ENCODE measurements at places on chromosomes 5 and 9.

DNA sequence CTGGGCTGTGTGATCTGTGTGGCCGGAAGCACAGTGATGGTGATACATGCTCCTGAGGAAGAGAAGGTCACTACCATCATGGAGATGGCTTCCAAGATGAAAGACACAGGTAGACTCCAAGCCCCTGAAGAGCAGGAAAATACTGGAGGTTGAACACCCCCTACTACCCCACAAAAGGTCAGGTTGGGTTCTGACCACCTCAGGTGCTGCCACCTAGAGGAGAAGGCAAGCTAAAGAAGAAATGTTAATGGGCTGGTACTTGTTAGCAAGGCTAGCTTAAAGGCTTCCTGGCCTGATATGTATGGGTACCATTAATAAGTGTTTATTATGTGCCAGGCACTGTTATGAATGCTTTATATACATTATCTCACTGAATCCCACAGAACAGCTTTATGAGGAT is 11.7 kb downstream of the NIPAL4 start:
- DNase-seq, result peak; percentile 44

DNA sequence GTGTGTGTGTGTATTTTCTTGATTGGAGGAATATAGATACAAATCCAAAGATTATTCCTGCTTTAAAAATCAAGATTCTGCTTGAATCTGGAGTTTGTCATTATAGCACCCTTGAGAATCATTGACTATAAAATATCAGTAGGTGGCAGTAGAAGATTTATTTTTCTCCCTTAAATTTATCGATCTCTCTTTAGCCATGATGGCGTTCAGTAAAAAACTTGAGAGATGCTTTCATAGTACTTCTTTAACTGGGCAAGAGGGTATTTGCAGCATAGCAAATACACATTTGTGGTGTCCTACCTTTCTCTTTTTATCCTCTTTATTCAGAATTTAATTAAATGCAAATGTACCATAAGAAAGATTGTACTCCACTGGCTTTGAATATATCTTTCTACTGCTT is 307.7 kb downstream of the ADGRV1 start:
- DNase-seq, result peak; percentile 48

- DNase-seq, result no peak
Measured at GRCh38 chr5:119706049-119706448, 76.7 kb downstream of the FAM170A start.

GRCh38 chr5:41772785-41773442 is 97.3 kb downstream of the OXCT1 start:
- no peak for DNase-seq

GRCh38 chr5:122150215-122150614 is 20.9 kb downstream of the ZNF474 start:
- DNase-seq, result peak; percentile 76

DNA sequence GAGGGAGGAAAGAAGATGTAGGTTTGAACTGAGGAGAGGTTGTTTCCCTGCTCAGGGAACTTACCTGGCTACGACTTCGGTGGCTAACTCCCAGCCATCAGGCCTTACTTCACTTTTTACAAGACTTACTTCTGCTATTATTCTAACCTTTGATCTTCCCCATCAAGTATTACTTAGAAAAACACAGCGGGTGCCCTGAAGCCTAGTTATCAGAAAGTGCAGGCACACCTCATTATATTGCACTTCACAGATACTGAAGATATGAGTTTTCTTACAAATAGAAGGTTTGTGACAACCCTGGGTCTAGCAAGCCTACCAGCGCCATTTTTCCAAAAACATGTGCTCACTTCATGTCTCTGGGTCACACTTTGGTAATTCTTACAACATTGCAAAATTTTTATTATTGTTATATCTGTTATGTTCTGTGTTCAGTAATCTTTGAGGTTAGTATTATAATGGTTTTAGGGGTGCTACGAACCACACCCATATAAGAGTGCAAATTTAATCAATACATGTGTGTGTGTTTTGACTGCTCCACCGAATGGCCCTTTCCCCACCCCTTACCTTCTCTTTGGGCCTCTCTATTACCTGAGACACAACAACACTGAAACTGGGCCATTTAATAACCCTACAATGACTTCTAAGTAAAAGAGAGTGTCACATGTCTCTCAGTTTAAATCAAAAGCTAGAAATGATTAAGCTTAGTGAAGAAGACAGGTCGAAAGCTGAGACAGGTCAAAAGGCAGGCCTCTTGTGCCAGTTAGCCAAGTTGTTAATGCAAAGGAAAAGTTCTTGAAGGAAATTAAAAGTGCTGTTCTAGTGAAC is 2102.7 kb upstream of the WWC1 start:
- DNase-seq, result no peak

DNA sequence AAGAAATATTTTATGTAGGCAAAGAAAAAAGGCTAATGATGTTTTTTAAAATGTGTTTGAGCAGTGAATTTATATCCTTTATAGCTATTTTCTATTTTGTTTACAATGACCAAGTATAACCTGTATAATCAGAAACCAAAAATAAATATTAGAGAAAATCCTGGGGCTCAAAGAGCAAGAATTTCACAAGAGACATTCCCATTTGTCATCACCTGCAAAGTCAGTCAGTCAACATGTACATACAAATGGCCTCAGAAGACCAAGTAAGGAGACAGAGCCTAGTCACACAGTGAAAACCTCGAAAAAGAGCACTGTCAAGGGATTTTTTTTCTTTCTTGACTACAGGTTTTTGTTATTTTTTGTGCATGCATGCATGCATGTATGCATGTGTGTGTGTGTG is 231.4 kb downstream of the GLIS3 start:
- peak; percentile 19 for DNase-seq

- peak; percentile 55 for DNase-seq
Measured at GRCh38 chr9:8677741-8678140, 878.2 kb upstream of the DMAC1 start.

- no peak for DNase-seq
Measured at GRCh38 chr5:74974451-74975091, 77.8 kb downstream of the GCNT4 start.

Data from fibroblast of upper back skin (primary cell).